Suppressor macrophage (primary cell): ENCODE measurements at places on chromosomes 4 and X.

DNA sequence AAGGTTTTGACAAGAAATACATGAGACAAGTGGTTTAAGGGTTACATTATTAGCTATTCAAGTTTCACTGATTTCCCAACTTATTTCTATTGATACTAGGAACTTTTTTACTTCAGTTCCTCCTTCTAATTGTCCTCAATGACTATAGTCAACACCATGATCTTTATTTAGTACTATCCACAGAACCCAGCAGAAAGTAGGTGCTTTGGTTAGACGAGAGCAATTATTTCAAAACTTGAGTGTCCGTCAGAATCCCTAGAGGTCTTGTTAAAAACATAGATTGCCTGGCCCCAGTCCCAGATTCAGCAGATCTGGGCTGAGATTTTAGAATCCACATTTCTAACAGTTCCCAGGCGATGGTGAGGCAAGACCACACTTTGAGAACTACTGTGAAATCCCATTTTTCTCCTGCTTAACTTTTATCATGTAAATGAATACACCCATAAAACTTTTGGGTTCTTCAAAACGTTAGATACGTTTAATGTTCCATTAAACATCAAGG is 17.9 kb downstream of the EXOC1 start:
- DNase-seq, result no peak

DNA sequence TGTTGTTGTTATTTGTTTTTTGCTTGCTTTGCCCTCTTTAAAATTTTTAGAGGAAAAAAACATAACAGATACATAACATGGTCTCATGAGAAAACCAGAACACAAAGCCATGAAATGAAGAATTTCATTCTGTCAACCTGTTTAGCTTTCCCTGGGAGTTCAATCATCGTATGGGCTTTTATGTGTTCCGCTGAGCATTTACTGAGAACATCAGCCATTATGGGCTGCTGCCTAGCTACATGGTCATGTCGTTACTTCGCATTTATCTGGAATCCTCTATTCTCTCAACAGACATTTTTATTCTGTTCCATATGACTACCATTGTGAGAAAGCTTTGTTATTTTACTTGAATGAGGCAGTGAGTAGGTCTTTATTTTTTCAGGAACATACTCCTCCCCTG is 51.4 kb downstream of the NDST3 start:
- no peak for DNase-seq

DNA sequence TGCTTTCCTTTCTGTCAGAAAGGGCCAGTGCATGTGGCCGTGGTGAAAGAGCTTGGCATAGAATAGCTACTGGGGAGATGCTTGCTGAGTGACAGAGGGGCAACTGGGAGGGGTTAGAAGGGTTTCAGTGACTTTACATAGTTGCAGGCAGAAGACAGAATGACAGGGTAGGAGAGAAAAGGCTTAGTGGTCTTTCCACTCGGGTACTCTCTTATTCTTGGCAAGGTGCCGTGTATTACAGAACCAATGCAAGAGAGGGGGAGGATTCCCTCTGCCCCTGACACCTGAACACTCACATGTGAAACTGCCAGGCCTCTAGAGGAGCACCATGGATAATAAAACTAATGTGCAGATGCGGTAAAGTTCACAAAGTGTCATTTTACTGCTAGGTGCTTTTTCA is 228.2 kb downstream of the MGST2 start:
- DNase-seq, result no peak

DNA sequence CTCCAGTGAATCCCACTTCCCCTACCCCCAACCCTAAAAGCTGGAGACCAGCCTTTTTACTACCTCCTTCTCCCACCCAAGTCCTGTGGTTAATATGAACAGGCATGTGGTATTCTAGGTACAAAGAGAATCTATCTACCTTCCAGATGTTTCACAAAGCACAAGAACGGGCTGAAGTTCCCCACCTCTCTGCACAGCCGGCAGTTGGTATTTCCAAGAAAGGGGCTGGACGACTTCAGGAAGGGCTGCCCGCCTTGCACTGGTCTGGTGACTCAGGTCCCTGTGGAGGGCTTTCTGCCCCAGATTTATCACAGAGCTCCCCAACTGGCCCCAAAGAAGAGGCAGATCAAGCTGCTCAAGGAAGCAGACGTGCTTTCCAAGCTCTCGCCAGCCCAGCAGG is 4.5 kb downstream of the FAM47E start:
- DNase-seq, result no peak

- DNase-seq, result no peak
Observed at GRCh38 chrX:15448010-15448639, 45.0 kb downstream of the PIR start.
